ENCODE measurements at places on chromosomes 12 and 14.

- DNase-seq, result no peak
These were observed 66.1 kb upstream of the ARID2 start for GRCh38 chr12:45663455-45663854.

DNA sequence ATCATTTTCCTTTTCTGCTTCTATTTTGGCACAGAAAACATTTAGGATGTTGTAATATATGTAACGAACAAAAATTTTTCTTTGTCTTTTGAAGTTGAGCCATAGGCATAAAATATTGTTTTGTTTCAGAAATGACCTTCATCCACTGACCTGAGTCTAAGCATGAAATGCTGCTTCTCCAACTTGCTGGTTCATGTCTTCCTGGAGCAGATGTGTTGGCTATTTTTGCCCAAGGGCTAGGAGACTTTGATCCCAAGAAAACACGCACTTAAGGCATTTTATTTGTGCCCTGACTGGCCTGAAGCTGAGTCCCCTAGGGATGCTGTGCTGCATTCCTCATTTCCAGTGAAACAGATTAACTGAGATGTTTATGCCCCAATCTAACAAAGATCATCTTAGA, 27.2 kb upstream of the ALG10B start:
- no peak for DNase-seq

GRCh38 chr12:92424338-92424737, 278.5 kb upstream of the PLEKHG7 start:
- no peak for DNase-seq

DNA sequence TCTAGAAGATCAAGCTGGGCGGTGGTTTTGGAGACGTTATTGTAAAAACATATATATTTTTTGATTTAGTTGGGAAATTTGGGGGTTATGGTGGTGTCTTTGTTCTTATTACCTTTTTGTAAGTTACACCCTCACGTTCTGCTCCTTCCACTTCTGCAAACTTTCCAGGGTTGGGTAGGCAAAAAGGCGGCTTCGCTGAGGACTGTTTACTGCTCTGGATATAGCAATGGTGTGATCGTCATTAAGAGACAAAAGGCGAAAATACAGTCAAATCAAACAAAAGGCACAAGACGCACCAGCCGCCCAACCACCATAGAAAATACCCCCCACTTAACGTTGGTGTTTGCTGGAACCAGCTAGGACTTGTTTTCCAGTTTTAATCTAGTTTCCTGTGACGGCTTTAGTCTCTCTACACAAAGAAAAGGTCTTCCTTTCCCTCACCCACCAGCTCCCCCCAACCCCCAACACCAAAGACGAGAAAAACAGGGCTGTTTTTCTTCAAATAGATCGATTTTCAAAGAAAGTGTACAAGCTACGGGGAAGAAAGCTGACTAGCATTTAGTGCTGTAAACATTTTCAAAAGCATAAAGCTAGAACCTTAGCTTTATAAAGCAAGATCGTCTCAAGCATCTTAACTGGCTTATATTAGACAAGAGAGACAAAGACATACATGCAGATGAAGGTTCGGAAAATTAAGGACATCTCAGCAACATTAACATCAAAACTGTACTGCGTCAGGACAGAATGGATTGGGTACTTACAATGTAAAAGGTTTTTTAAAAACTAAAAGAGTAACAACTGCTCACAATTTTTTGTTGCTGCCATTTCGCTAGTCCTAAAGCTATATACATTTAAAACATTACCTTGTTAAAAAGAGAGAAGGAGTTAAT, 2.0 kb upstream of the SETD1B start:
- DNase-seq, result no peak

GRCh38 chr14:68891851-68892660, 87.0 kb downstream of the ACTN1 start:
- no peak for DNase-seq

DNA sequence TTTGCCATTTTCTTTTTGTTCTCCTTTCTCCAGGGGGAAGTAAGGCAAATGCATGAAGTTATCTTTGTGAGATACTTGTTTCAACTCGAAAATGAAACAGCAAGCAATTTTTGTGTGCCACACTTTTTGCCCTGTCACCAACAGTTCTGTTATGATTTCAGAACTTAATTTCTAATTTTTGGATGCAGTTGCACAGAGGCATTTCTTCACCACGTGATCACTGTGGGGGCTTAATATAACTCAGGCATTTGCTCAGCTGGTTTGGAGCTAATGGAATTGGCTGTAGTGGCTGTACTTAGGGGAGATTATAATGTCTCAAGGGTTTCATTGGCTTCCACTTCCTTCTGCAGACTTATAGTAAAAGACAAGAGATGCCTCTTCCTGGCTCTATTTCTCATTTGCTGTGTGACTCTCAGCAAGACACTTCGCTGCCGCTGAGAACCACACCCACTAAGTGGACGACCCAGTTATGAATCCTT, 452.4 kb downstream of the RAD51B start:
- no peak for DNase-seq

- DNase-seq, result no peak
These were observed 85.3 kb downstream of the PRIMA1 start for GRCh38 chr14:93702946-93703345.

- DNase-seq, result no peak
These were observed 22.7 kb downstream of the WIF1 start for GRCh38 chr12:65098364-65098763.

GRCh38 chr14:21191261-21191808, 35.5 kb upstream of the OR5AU1 start:
- DNase-seq, result no peak
